ENCODE measurements at places on chromosomes 5 and 9. TPM values are rescaled to one million over a fixed set of nuclear protein-coding genes. Genes with fewer than 3 reads are reported as not detected.

- no peaks in the 10 kb centered on the region for H3K27me3 ChIP-seq
- peaks cover 5% of the 10 kb centered on the region for H3K4me1 ChIP-seq
- no peak overlapping the region for H3K27ac ChIP-seq
- no peak for DNase-seq
- no peaks in the 10 kb centered on the region for H3K36me3 ChIP-seq
These were observed 116.9 kb upstream of the KLF9 start for GRCh38 chr9:70531311-70531710.

DNA sequence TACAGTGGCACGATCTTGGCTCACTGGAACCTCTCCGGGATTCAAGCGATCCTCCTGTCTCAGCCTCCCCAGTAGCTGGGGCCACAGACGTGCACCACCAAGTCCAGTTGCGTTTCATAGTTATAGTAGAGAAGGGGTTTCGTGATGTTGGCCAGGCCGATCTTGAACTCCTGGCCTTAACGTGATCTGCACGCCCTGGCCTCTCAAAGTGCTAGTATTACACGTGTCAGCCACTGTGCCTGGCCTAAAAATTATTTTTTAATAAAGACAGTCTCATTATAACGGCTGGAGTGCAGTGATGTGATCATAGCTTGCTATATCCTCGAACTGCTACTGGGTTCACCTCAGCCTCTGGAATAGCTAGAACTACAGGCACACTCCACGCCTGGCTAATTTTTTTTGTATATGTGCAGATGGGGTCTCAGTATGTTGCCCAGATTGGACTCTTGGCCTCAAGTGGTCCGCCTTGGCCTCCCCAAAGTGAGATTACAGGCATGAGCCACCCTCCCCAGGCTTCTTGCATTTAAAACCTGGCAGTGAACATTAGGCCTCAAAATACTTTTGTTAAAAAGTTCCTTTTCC is 4.4 kb downstream of the NPM1 start:
- no peak overlapping the region for H3K4me3 ChIP-seq
- H3K4me1 ChIP-seq: peaks cover 22% of the 10 kb centered on the region
- no peaks in the 10 kb centered on the region for H3K27me3 ChIP-seq
- no peak for DNase-seq

GRCh38 chr5:129718471-129719090 is 29.3 kb upstream of the MINAR2 start:
- H3K4me3 ChIP-seq: no peak overlapping the region
- no peak overlapping the region for H3K27ac ChIP-seq
- no peaks in the 10 kb centered on the region for H3K4me1 ChIP-seq
- no peaks in the 10 kb centered on the region for H3K36me3 ChIP-seq

DNA sequence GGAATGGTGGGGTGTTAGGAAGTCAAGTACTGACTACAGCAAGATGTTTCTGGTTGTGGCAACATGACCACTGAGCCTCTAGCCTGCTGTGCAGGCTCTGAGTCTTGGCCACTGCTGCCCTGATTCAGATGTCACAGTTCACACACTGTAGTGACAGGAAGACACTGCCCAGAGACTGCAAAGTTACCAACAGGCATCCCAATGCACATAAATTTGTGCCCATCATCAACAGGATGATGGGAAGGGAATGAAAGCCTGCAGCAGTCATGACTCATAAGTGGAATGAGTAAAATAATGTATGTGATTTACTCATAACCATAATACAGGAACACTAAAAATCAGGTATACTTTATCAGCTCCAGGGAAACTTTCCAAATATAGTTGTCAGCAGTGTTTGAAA is 251.6 kb upstream of the HAPLN1 start:
- peaks cover 13% of the 10 kb centered on the region for H3K4me1 ChIP-seq
- H3K27ac ChIP-seq: no peak overlapping the region
- no peak for DNase-seq
- no peaks in the 10 kb centered on the region for H3K36me3 ChIP-seq
- no peak overlapping the region for H3K4me3 ChIP-seq
- no peaks in the 10 kb centered on the region for H3K27me3 ChIP-seq

- no peak overlapping the region for H3K4me3 ChIP-seq
- no peaks in the 10 kb centered on the region for H3K36me3 ChIP-seq
- no peak for DNase-seq
- H3K27ac ChIP-seq: no peak overlapping the region
These were observed 412.0 kb downstream of the ACTL7B start for GRCh38 chr9:108443741-108444140.

Gene SPATA31C1
- total RNA-seq: not detected

GRCh38 chr5:91635950-91636734 is 253.0 kb upstream of the ARRDC3 start:
- no peaks in the 10 kb centered on the region for H3K36me3 ChIP-seq
- peak; percentile 15 for DNase-seq
- H3K4me3 ChIP-seq: no peak overlapping the region

GRCh38 chr5:64506567-64507263 is 900 bp downstream of the RGS7BP start:
- H3K27me3 ChIP-seq: peaks cover 98% of the 10 kb centered on the region
- peak overlapping the region; percentile 82 for H3K4me3 ChIP-seq
- DNase-seq: peak; percentile 62
- H3K27ac ChIP-seq: no peak overlapping the region
- peaks cover 8% of the 10 kb centered on the region for H3K4me1 ChIP-seq
- H3K36me3 ChIP-seq: no peaks in the 10 kb centered on the region

DNA sequence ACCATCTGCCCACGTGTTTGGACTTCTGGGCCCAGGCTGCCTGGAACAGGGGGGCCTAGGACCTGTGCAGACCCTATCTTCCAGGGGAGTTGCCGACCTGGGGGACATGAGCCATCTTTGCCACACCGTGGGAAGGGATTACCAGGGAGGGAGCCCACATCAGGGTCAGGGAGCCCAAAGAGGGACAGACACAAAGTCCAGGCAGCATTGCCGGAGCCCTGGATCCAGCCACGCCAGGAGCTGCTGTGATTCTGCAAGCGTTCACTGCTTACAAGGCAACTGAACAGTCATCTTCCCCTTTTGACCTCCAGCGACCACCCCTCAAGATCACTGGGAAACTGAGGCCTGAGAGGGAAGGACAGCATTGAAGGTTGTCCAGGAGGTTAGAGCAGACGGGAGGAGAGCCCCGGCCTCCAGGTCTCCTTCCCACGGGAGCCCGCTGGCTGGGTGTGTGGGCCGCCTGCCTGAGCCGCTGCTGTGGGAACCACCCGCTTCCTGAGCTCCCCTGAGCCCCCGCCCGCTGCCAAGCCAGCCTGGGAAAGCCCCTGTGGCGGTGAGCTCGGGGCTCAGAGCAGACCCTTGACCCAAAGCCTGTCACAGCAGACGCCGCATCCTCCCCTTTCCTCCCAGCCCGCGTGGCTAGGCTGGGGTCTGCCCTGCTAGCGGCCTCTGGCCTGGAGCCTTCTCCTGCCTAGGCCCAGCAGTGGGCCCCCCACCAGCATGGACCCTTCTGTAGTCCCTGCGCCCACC is 17.1 kb upstream of the NOTCH1 start:
- DNase-seq: no peak
- peaks cover 25% of the 10 kb centered on the region for H3K4me1 ChIP-seq
- no peak overlapping the region for H3K4me3 ChIP-seq
- H3K36me3 ChIP-seq: no peaks in the 10 kb centered on the region
- H3K27me3 ChIP-seq: no peaks in the 10 kb centered on the region

- H3K27ac ChIP-seq: no peak overlapping the region
- H3K4me3 ChIP-seq: no peak overlapping the region
- H3K36me3 ChIP-seq: no peaks in the 10 kb centered on the region
- H3K4me1 ChIP-seq: no peaks in the 10 kb centered on the region
- no peaks in the 10 kb centered on the region for H3K27me3 ChIP-seq
- DNase-seq: no peak
These were observed 179.4 kb upstream of the SPEF2 start for GRCh38 chr5:35438288-35438687.

DNA sequence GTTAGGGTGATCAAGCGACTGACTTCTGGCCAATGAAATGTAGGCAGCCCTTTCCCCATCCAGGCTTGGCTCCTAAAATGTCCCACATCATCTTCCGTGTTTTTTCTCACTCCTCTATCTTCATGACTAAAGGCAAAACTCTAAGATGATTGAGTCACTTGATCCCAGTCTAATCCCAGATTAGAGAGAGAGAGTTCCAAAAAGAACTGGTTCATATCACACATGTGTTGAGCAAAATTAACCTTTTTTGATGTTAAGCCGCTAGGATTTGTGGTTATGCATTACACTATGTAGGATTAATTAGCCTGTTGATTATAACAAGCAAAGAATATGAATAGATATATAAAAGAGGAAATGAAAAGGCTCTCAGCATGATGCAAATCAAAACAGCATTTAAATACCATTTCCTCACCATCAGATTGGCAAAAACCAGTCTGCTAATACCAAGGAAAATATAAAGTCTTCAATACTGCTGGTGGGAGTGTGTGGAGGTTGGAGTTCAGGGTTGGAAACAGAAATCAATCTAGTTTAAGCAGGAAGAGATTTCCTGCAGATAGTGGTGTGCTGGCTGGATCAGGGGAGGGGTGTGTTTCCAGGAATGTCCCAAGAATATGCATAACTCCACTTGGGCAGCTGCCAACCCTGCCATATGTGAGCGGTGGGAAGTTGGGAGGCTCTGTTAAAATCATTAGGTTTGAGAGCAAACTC is 187.6 kb upstream of the S1PR3 start:
- no peak overlapping the region for H3K27ac ChIP-seq
- no peak for DNase-seq
- H3K4me3 ChIP-seq: no peak overlapping the region
- H3K4me1 ChIP-seq: no peaks in the 10 kb centered on the region
- no peaks in the 10 kb centered on the region for H3K27me3 ChIP-seq

- no peak overlapping the region for H3K4me3 ChIP-seq
- DNase-seq: no peak
- H3K4me1 ChIP-seq: no peaks in the 10 kb centered on the region
- H3K27me3 ChIP-seq: no peaks in the 10 kb centered on the region
- H3K36me3 ChIP-seq: no peaks in the 10 kb centered on the region
These were observed 63.3 kb upstream of the SLC30A5 start for GRCh38 chr5:69030358-69031062.

Gene PCDH12
- total RNA-seq: not detected

DNA sequence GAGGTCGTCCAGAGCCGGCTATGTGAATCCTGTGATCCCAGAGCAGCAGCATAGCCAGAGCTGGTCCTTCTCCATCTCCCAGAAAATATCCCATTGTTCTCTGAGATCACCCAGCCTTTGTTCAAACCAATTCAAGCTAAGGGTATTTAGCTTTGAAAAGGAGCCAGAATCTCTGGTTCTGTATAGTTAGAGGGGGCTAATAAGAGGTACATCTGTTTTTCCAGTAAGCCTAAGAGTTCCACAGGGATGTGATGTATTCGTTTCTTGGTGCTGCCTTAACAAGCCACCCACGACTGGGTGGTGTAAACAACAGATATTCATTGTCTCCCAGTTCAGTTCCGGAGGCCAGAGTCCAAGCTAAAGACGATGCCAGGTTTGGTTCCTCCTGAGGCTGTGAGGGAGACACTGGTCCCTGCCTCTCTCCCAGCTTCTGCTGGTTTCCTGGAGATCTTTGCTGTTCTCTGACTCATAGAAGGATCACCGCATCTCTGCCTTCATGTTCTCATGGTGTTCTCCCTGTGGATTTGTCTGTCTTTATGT is 344.8 kb downstream of the MTRR start:
- no peak overlapping the region for H3K27ac ChIP-seq
- H3K27me3 ChIP-seq: no peaks in the 10 kb centered on the region
- DNase-seq: peak; percentile 28
- no peaks in the 10 kb centered on the region for H3K4me1 ChIP-seq
- H3K36me3 ChIP-seq: no peaks in the 10 kb centered on the region

- no peak overlapping the region for H3K27ac ChIP-seq
- no peak for DNase-seq
- no peak overlapping the region for H3K4me3 ChIP-seq
- H3K27me3 ChIP-seq: no peaks in the 10 kb centered on the region
- peaks cover 8% of the 10 kb centered on the region for H3K4me1 ChIP-seq
These were observed 60.8 kb upstream of the KLF9 start for GRCh38 chr9:70475211-70475610.

- DNase-seq: no peak
- no peaks in the 10 kb centered on the region for H3K27me3 ChIP-seq
- H3K36me3 ChIP-seq: no peaks in the 10 kb centered on the region
- no peak overlapping the region for H3K4me3 ChIP-seq
These were observed 53.9 kb downstream of the ZNF474 start for GRCh38 chr5:122183098-122183787.

GRCh38 chr5:74035521-74035937 is 409.5 kb downstream of the ARHGEF28 start:
- H3K36me3 ChIP-seq: no peaks in the 10 kb centered on the region
- H3K4me1 ChIP-seq: peaks cover 19% of the 10 kb centered on the region
- H3K27ac ChIP-seq: no peak overlapping the region
- H3K27me3 ChIP-seq: no peaks in the 10 kb centered on the region

All from neural progenitor cell (in vitro differentiated cells).